C1 segment of cervical spinal cord (tissue), 14 donors: ENCODE measurements at places on chromosomes 7 and 10.

DNA sequence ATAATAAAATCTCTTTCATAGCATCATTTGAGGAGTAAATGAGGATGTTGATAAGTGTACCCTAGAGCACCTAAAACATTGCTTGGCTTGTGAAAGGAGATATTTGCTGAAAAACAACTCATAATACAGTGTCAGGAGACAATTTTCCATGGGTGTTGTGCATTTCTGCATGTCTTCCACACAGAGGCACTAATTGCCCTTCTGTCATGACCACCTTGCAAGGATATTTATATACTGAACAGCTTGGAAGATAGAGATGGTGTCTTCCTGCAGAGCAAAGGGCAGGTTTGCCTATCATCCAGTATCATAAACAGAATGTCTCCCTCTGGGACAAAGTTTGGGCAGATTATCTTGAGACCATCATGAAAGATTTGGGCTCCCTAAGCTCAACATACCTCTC lies 495.2 kb upstream of the LRRN3 start:
- DNase-seq, result no peak

GRCh38 chr7:69864274-69864673 lies 266.0 kb downstream of the AUTS2 start:
- no peak for DNase-seq

GRCh38 chr7:19056305-19056704 lies 61.1 kb downstream of the TWIST1 start:
- DNase-seq, result no peak

DNA sequence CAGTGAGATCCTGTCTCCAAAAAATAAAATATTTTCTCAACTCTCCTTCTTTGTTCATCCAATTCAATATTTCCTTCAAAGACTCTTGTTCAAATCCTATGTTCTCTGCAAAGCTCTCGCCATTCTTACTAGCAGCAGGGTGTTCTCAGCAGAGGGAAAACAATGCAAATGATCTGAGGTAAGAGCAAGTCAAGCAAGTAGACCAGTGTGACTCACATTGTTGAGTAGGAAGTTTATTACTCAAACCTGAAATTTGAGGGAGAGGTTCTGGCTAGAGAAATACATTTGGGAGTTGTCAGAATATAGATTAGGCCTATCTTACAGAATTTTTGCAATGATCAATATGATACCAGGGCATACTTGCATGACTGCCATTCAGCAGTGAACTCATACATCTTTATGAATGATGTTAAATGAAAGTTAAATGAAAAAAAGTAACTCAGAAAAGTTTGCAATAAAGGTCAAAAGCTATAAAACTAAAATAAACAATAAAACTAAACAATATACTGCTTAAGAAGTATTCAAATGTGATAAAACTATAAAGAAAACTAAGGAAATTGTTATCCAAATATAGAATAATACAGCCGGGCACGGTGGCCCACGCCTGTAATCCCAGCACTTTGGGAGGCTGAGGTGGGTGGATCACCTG lies 5.8 kb downstream of the IDE start:
- no peak for DNase-seq

DNA sequence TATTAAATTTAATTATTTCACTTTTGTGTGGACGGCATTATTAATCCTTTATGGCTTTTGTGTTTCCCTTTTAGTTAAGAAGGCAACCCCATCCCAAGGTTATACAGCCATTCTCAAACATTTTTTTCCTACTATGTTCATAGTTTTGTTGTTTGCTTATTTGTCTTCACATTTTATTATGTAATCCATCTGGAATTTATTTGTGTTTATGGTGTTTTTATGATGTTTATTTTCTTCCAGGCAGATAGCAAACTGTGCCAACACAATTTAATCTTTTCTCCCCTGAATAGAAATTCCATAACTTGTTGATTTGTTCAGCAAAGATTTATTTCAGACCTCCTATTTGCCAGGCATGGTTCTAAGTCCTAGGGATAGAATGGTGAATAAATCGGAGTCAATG lies 42.9 kb downstream of the RAB18 start:
- DNase-seq, result no peak

GRCh38 chr7:17928055-17928454 lies 12.2 kb downstream of the SNX13 start:
- no peak for DNase-seq
